ENCODE measurements at places on chromosomes 3 and 15.
A peak's percentile ranks its signal among the peaks of the same experiment; 100 is the strongest.

DNA sequence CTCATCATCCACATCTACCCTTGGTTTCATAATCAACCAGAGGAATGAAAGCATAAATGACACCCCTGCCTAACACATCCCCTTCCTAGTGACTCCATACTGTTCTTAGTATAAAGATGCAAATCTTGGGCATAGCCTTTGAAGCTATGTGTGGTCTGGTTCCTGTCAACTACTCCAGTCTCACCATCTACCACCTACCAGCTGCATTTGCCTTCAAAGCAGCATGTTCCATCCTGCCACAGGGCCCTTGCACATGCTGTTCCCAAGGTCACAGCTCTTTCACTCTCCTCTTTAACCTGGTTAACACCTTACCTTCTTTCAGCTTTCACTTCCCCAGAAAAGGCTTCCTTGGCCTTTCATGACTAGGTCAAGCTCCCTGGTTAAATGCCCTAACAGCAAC is 62.3 kb upstream of the ARHGEF3 start:
- no peak for DNase-seq

GRCh38 chr3:12656193-12656592 is 7.7 kb downstream of the RAF1 start:
- DNase-seq: no peak

GRCh38 chr3:69052472-69052898 is 352 bp upstream of the TMF1 start:
- no peak for DNase-seq

- no peak for DNase-seq
Observed at GRCh38 chr15:27336676-27337075, 365.7 kb downstream of the GABRG3 start.

DNA sequence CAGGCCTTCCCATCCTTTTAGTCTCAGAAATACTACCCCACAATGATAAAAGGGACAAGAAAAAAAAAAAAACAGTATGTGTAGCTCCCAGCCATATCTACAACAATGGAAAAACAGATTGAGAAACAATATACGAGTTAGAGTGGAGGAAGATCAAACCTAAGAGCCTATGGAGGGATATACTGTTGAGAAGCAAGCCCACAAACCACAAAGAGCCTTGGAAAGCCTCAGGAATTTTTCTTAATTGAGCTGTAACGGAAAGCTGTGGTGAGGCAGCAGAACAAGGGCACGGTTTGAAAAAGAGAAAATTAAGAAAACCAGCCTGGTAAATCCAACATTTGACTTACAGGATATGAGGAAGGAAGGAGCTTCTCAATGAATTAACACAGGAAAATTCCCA is 21.4 kb downstream of the KPNA1 start:
- DNase-seq: no peak

DNA sequence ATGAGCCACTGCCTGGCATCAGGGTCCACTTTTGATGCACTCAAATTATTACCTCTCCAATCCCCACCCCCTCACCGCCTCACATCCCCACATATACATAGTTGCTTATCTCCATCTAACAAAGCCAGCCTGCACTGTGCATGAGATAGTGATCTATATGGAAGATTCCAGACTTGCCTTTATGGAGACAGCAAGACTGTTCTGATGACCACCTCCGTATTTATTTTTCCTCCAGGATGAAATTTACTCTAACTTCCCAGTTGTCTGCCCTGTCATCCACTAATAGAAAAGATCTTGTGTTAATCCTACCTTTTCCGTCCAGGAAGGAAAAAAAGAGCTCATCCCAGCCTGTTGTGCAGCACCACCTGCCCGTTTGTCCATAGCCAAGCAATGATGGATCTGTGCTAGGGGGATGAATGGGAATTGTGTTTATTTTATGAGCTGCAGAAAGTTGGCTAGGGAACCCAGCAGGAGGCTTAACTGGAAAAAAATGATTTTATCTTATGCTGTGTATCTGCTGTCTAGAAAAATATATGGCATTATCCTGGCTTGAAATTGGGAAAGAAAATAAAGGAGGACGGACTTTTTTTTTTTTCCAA is 114.5 kb downstream of the CD47 start:
- peak; percentile 65 for DNase-seq

GRCh38 chr15:98289747-98290146 is 329.2 kb downstream of the ARRDC4 start:
- no peak for DNase-seq

DNA sequence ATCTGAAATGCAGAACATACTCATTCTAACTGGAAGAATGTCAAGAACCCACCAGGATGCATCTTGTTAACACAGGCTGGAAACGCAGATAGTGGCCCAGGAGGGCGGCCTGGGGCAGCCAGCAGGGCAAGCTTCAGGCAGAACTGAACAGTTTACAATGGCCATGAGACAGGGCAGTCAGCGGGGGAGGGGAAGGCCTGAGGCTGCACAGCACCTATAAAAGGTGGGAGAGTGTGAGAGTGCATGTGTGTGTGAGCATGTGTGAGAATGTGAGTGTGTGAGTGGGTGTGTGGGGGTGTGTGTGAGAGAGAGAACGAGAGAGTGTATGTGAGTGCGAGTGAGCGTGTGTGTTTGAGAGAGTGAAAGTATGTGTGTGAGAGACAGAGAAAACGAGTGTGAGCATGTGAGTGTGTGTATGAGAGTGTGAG is 26.8 kb upstream of the SLCO2A1 start:
- DNase-seq: no peak

- DNase-seq: no peak
Observed at GRCh38 chr3:52299247-52299878, 11.7 kb downstream of the GLYCTK start.

DNA sequence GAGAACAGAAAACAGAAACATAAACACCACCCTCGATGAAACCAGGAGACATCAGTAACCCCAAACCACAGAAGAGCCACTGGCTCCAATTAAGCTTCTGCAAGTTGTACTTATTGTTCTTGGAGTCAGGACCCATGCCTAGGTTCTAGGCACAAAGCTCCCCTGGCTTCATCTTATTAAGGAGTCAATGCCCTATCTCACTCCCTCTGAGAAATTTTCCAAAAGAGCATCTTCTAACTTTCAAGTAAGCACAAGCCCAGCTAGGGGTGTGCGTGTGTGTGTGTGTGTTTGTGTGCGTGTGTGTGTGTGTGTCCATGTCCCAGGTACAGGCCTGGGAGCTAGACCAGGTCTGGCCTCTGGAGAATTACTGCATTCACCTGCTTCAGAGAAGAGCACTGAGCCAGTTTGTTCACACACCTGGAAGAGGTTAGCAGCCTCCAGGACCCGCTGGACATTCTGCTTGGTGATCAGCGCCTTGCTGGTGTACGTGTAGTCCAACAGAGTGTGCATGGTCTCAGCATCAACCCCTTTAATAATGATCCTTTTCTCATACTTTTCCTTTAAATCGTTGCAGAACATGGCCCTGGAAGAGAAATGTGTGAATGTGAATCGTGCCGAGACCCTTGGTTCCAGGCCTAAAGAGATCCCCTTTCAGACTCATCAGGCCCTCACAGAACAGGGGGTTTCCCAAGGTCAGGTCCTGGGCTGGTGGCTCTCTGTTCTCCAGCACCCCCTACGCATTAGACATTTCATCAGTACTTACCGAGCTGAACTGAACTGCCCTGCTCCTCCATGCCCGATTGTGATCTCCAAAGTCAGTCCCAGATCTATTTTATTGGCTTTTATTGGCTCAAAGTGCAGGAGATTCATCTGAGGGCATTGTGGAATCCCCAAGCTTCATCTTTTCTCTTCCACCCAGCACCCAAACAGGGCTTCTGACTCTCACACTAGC is 27.8 kb downstream of the KLHL6 start:
- DNase-seq: no peak

GRCh38 chr3:27357665-27358258 is 11.4 kb downstream of the NEK10 start:
- peak; percentile 36 for DNase-seq

DNA sequence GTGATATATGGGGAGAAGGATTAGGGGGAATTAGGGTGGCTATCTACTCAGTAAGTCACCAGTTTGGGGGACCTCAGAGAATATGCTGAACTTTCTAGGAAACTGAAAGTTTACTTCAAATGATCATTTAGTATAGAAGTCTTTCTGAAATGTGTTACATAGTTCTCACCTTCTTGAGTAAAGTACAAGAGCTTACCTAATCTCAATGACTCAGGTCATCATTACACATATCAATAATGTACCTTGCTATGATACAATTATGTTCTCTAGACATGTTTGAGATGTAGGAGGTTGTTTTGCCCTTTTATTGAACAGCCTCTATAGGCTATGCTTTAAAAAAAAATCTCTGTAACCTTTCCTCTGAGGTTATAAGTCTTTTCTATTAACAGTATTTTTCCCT is 50.7 kb downstream of the TMEM41A start:
- no peak for DNase-seq

DNA sequence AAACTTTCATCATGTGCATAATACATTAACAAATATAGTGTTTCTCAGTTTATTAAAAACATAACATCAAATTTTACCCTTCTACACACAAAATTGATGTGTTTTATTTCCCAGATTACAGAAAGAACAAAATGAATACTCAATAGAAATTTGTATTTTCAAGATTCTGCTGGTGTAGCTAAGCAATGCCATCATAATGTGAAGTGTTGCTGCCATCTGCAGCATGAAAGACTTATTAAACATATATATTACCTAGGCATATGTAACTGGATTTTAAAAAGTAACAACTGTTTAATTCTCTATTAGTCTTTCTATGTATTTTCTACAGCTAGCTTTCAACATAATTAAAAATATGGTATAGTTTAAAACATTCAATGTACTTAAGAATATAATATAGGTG is 27.5 kb downstream of the PLSCR5 start:
- DNase-seq: peak; percentile 45

- no peak for DNase-seq
Observed at GRCh38 chr3:108342837-108343486, 46.6 kb downstream of the HHLA2 start.

- DNase-seq: no peak
Observed at GRCh38 chr15:63442080-63442479, 60.4 kb upstream of the CA12 start.

- no peak for DNase-seq
Observed at GRCh38 chr15:41949401-41950126, 22.8 kb downstream of the EHD4 start.

DNA sequence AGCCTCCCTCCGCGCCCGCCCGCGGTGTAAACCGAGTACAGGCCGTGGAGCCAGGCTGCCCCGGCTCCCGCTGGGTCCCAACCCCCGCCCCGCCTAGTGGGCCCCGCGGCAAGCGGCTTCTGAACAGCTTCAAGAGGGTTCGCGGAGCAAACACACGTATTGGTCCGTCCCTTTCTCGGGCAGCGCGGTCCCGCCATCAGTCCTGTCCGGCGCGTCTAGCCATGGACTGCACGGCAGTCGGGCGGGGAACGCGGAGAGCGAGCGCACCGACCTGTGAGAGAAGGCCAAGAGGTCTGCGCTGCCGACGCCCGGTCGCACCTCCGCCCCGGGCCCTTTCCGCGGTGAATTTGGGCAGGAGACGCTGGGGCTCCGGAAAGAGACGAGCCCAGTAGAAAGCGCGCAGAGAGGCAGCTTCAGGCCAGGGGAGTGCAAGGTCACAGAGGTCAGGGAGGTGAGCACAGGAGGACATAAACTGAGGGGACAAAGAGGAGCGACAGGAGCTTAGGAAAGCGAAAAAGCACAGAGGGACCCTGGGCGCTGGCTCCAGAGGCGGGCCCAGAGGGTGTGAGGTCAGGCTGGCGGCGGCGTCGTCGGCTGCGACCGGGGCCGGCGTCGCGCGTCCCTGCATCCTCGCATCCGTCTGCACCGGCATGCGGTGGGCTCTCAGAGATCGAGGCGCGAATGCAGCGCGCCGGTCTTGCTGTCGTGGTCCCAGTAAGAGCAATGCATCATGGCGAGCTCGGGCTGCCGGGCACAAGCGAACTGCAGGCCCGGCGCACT is 1.8 kb downstream of the FOXL2 start:
- peak; percentile 31 for DNase-seq

DNA sequence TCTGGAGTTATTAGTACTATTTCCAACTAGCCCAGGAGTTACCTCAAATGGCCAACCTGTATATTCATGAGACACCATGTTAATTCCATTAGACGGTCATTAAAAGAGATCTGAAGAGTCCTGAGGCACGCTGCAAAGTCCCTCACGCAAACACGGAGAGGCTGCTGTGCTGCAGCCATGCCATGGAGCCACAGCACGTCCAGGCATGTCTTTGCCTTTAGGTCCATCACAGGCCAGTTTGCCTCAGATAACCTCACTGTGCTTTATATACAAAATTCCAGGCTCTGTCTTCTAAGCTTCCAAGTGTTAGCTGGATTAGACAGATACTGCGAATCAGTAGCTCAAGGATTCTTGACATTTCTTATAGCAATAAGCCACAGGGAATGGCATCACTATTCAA is 9.8 kb upstream of the PLAAT1 start:
- DNase-seq: no peak

- DNase-seq: no peak
Observed at GRCh38 chr3:191362037-191362436, 31.7 kb upstream of the UTS2B start.

All from SK-N-DZ (cell line).